ENCODE measurements at places on chromosomes 2 and 18.

DNA sequence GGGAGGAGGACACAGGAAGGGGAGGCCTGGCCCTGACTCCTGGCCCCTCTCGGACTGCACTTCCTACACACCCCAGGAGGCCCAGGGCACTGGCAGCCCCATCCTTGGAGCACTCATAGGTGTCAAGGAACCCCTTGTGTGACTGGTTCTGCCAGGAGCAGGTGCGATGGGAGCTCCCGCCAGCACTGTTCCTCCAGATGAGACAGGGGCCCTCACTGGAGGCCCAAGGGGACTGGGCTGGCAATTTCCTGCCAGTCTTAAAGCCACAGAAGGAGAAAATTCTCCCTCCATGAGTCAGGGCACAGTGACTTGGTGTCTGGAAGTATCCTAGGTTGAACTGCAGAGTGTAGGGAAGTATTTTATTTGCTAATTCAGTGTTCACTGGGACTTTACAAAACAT, 42.8 kb upstream of the MAL start:
- H3K27ac ChIP-seq: no peak overlapping the region
- H3K27me3 ChIP-seq: peaks cover 38% of the 10 kb centered on the region
- no peak for DNase-seq
- H3K4me1 ChIP-seq: no peaks in the 10 kb centered on the region

DNA sequence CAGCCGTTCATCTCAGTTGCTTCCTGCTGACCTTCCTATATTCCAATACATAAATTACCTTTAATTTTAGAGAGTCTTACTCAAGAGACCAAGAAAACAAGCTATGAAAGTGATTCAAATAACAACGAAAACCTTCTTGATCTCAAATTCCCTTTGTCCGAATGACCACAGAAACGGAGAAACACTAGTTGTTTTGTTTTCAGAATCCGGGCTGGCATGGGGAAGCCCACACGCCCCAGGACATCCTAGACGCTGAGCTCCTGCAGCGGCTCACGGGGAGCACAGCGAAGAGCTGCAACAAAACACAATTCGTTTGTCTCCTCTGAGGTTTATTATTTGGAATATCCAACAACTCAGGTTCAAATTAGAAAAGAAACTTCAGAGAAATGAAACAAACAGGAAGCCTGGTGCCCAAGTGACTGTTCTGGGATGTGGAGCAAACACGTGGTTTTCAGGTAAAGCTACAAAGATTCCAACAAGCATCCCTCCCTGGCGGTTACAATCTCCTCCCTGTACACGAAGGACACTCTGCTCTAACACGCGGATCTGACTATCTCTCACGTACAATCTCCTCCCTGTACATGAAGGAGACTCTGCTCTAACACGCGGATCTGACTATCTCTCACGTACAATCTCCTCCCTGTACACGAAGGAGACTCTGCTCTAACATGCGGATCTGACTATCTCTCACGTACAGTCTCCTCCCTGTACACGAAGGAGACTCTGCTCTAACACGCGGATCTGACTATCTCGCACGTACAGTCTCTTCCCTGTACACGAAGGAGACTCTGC, 237.5 kb downstream of the TWIST2 start:
- H3K4me1 ChIP-seq: no peaks in the 10 kb centered on the region
- H3K4me3 ChIP-seq: no peak overlapping the region
- peaks cover 18% of the 10 kb centered on the region for H3K36me3 ChIP-seq
- no peak overlapping the region for H3K27ac ChIP-seq

DNA sequence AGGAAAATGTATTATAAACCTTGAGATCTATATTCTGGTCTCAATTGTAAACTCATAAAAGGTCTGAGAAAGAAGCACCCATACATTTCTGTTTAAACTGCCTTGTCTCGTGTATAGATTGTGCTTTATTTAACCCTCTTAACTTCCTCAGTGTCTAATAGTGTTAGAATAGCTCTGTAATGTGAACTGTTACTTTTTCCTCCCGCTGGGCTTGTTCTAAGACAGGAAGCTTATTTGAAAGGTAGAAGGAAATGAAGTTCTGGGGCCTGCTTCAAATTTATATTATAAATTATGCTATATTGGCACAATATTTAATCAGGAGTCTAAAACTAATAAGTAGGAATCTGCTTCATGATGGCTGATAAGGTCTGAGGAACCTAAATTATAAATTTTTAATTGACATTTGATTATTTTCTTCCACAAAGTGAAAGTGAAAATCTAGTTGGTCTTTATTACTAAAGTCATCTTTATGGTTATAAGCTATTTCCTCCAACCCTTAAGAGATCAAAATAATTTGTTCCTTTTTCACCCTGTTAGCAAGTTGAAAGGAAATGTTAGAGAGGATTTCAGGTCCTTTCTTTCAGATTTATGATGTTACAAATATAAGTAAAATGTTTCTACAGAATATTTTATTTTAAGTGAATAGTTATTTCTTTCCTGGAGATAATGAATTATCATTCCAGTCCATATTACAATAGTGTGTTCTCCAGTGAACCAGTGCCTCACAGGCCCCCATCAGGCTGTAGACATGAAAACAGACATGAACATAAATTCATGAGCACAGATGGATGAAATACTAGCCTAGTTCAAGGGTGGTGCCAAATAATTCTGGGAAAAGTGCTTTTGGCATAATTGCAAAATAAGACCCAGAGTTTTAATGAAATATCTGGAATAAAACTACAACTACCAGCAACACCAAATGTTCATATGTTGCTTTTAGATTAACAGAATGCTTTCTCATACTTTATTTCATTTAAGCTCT, 7.9 kb downstream of the MFSD6 start:
- no peaks in the 10 kb centered on the region for H3K36me3 ChIP-seq
- H3K4me3 ChIP-seq: no peak overlapping the region
- no peak for DNase-seq
- no peak overlapping the region for H3K27ac ChIP-seq

GRCh38 chr2:158745067-158745865, 49.9 kb upstream of the DAPL1 start:
- peaks cover 30% of the 10 kb centered on the region for H3K4me1 ChIP-seq
- no peak overlapping the region for H3K4me3 ChIP-seq
- H3K27ac ChIP-seq: no peak overlapping the region
- H3K36me3 ChIP-seq: no peaks in the 10 kb centered on the region
- H3K27me3 ChIP-seq: peaks cover 31% of the 10 kb centered on the region

GRCh38 chr18:24386681-24387080, 10.9 kb downstream of the OSBPL1A start:
- no peaks in the 10 kb centered on the region for H3K36me3 ChIP-seq
- no peak for DNase-seq
- H3K27ac ChIP-seq: no peak overlapping the region
- no peak overlapping the region for H3K4me3 ChIP-seq

- no peak overlapping the region for H3K27ac ChIP-seq
- H3K4me1 ChIP-seq: no peaks in the 10 kb centered on the region
- H3K4me3 ChIP-seq: no peak overlapping the region
- no peak for DNase-seq
- H3K36me3 ChIP-seq: no peaks in the 10 kb centered on the region
Observed at GRCh38 chr2:75892490-75892889, 181.8 kb upstream of the GCFC2 start.

DNA sequence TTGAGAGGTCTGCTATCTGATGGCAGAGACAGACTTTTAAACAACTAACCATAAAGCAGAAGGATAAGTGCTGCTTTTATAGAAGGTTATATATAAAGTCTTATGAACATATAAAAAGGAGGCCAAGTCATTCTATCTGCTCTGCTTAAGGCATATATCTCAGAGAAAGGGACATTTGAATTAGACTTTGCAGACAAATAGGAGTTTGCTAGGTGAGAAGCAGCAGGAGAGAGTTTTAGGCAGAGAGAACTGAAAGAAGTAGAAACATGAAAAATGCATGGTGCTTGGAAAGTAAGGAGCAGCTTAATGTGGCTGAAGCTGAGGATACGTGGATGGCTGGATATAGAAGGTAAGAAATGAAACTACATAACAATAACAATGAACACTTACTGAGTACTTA, 65.4 kb downstream of the LYPD1 start:
- no peaks in the 10 kb centered on the region for H3K36me3 ChIP-seq
- H3K27me3 ChIP-seq: no peaks in the 10 kb centered on the region
- no peak for DNase-seq

- 0 out of 3 replicates have a peak, but pooled peaks cover 4% of the 10 kb centered on the region for H3K27me3 ChIP-seq
- no peak overlapping the region for H3K4me3 ChIP-seq
- no peak for DNase-seq
Observed at GRCh38 chr2:207501802-207502576, 27.8 kb upstream of the CREB1 start.

- no peak overlapping the region for H3K4me3 ChIP-seq
- H3K27me3 ChIP-seq: no peaks in the 10 kb centered on the region
- H3K27ac ChIP-seq: no peak overlapping the region
Observed at GRCh38 chr2:205375461-205376448, 306.5 kb upstream of the NRP2 start.

DNA sequence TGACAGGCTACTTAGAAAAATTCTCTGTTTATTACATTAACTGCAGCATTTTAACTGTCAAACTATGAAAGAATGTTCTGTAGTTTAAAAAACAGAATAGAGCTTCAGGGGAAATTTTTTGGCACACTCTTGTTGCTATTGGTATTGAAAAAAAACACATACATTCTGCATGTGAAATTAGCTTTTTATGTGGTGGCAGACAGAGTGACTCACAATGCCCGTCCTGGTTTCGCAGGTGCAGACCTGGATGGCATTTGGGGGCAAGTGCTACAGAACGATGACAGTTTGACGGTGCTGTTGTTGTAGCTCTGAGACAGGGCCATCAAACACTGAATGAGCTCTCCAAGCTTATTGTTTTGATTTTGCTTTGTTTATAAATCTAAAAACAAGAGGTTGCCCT, 105.0 kb upstream of the MAP3K20 start:
- H3K36me3 ChIP-seq: no peaks in the 10 kb centered on the region
- H3K27ac ChIP-seq: no peak overlapping the region
- H3K4me3 ChIP-seq: no peak overlapping the region
- peaks cover 26% of the 10 kb centered on the region for H3K4me1 ChIP-seq

DNA sequence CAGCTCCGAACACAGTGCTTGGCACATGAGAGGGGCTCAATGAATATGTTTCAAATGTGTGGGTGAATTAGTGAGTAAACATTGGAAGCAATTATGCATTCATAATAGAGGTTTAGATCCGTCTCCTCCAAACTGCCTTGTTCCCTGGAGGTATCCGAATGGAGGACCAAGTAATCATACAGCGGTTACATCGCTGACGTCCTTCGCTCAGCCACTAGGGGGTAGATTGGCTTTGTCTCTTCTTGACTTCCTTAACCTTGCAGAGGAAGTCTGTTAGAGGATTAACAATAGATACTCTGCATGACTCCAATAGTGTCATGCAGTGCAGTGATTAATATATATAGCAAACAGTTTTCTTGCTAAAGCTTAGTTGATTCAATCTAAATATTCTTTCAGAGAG, 517.0 kb downstream of the PTPRM start:
- H3K27me3 ChIP-seq: no peaks in the 10 kb centered on the region
- H3K36me3 ChIP-seq: peaks cover 16% of the 10 kb centered on the region
- no peaks in the 10 kb centered on the region for H3K4me1 ChIP-seq
- peak; percentile 28 for DNase-seq
- no peak overlapping the region for H3K27ac ChIP-seq

DNA sequence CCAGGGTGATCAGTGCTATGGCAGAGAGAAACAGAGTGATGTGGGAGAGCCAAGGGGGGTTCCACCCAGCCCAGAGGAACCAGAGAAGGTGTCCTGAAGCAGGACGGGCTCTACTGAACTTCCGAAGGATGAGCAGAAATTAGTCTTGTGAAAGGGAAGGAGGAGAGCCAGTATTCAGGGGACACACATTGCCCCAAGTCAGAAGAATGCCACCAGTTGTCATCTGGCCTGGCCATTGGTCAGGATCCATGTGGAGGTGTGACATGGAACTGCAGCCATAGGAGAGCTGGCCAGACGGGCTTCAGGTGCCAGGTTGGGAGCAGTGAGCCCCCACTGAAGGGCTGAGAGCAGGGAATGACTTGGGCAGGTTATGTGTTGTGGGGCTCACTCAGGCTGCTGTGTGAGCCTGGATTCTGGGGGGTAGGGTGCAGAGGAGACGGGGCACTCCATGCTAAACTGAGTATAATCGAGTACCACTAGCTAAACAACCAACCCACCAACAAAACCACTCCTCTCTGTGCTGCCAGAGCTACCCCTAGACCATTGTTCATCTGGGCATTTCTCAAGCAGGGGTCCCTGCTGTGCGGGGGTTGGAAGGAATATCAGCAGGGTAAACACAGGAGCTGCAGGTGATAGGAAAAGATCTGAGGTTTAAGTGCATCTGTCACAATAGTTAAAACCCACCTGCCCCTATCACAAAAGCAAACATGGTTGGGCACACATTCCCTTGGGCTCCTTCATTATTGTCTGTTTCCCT, 25.3 kb downstream of the MARCO start:
- H3K4me3 ChIP-seq: no peak overlapping the region
- H3K27ac ChIP-seq: no peak overlapping the region
- DNase-seq: no peak

DNA sequence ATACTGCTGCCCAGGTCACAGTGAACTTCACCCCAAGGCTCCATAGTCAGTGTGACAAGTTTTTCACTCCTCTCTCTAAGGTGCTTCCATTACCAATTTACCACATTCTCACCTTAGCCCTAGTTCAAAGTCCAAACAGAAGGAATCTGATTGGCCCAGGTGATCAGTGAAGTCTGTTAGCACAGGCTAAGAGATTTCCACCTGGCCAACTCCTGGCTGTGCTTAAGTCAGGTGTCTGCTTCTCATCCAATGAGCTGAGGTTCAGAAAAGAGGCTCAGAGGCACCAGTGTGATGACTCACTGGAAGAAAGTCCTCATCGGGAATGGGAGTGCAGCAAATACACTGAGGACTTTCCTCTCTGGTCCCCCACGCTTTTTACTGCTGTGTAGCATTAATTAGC, 164.4 kb upstream of the MGAT5 start:
- no peak overlapping the region for H3K4me3 ChIP-seq
- no peaks in the 10 kb centered on the region for H3K36me3 ChIP-seq
- H3K27ac ChIP-seq: no peak overlapping the region

GRCh38 chr2:79721061-79721460, 208.2 kb downstream of the CTNNA2 start:
- no peak for DNase-seq
- no peak overlapping the region for H3K4me3 ChIP-seq
- H3K27ac ChIP-seq: no peak overlapping the region
- no peaks in the 10 kb centered on the region for H3K36me3 ChIP-seq

DNA sequence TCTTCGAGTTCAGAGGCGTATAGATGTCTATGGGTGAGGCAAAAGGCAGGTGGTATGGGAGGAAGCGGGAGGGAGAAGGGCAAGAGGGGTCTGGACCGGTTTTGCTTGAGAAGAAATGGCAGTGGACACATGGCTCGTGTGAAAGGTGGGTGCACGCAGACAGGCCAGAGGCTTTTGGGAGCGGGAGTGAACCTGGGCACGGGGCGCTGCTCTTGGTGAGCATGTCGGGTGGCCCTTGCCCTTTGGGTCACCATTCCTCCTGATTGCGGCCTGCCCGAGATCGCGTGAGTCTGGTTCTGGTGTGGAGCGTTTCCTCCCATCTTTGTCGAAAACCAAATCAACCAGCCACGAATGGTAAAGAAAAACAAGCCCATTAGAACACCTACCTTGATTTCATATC, 12.6 kb downstream of the LDLRAD4 start:
- H3K4me3 ChIP-seq: no peak overlapping the region
- no peaks in the 10 kb centered on the region for H3K36me3 ChIP-seq
- no peak for DNase-seq

- no peak overlapping the region for H3K27ac ChIP-seq
- H3K36me3 ChIP-seq: no peaks in the 10 kb centered on the region
- no peaks in the 10 kb centered on the region for H3K4me1 ChIP-seq
- no peaks in the 10 kb centered on the region for H3K27me3 ChIP-seq
- H3K4me3 ChIP-seq: no peak overlapping the region
Observed at GRCh38 chr2:59892398-59892797, 661.1 kb downstream of the BCL11A start.

Measured in HepG2 (cell line).